ENCODE measurements at places on chromosomes 5 and 9.

DNA sequence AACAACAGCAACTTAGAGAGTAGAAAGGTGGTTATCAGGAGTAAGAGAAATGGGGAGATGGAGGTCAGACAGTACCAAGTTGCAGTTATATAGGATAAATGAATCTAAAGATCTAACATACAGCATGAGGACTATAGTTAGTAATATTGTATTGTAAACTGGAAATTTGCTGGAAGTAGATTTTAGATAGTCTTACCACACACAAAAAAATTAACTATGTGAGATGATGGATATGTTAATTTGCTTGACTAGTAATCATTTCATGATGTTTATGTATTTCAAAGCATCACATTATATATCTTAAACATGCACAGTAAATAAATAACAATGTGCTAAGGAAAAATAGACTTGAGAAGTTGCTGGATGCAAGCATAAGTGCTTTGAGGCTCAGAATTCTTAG, 622.1 kb downstream of the CCDC171 start:
- DNase-seq = no peak

- no peak for DNase-seq
Observed at GRCh38 chr5:104913841-104914281, 1351.3 kb upstream of the NUDT12 start.

DNA sequence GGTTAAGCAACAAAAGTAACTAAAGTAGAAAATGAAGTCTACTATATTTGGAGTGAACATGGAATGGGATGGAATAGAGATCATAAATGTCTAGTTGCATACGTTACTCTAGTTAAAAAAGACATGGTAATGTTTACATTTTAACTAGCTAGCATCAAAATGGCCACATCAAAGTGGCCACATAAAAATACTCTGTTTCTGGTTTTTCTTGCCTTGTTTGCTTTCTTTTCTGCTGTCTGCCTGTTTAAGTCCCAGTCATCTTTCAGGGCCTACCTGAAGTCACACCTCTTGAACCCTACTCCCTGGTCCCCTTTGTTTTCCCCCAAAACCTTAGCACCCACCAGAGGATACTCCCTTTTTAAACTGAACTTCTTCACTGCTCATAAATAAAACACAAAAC, 6.4 kb upstream of the KIF2A start:
- DNase-seq = no peak

- DNase-seq = no peak
Observed at GRCh38 chr5:79133121-79133656, 21.6 kb downstream of the BHMT start.

DNA sequence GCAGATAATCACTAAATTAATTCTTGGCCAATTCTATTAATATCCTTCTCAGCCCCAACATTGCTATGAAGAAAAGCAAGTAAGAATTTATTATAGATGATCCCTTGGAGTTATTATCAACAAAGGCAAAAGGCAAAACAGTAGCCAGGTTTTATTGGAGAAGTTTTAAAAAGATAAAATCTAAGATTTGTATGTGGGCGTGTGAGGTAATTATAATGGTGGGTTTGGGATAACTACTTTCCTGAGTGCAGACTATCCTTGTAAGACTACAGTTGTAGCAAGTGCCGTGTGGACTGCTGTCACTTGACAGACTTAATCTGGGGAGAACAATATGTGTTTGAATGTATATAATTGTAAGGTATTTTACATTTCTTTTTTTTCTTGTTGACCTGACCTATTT, 23.2 kb downstream of the SLC31A1 start:
- no peak for DNase-seq

- no peak for DNase-seq
Observed at GRCh38 chr5:180212363-180213255, 3.6 kb upstream of the RASGEF1C start.

- DNase-seq = no peak
Observed at GRCh38 chr9:136013524-136014034, 52.4 kb upstream of the UBAC1 start.

DNA sequence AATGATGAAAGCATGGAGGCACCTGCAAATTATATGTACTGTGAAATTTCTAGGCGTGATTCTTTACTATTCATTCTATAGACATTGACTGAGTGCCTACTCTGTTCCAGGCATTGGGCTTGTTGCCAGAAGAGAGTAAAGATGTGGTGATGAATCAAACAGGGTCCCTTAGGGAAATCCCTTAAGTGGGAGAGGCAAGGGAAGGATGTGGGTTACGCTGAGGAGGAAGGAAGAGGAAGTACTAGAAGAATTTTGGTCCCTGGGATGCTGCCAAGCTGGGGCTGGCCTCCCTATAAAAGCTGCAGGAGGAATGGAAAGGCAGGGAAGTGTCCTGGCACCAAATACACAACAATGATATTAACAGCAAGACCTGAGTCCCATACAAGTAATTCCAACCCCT, 76.7 kb upstream of the SPOCK1 start:
- DNase-seq = no peak

DNA sequence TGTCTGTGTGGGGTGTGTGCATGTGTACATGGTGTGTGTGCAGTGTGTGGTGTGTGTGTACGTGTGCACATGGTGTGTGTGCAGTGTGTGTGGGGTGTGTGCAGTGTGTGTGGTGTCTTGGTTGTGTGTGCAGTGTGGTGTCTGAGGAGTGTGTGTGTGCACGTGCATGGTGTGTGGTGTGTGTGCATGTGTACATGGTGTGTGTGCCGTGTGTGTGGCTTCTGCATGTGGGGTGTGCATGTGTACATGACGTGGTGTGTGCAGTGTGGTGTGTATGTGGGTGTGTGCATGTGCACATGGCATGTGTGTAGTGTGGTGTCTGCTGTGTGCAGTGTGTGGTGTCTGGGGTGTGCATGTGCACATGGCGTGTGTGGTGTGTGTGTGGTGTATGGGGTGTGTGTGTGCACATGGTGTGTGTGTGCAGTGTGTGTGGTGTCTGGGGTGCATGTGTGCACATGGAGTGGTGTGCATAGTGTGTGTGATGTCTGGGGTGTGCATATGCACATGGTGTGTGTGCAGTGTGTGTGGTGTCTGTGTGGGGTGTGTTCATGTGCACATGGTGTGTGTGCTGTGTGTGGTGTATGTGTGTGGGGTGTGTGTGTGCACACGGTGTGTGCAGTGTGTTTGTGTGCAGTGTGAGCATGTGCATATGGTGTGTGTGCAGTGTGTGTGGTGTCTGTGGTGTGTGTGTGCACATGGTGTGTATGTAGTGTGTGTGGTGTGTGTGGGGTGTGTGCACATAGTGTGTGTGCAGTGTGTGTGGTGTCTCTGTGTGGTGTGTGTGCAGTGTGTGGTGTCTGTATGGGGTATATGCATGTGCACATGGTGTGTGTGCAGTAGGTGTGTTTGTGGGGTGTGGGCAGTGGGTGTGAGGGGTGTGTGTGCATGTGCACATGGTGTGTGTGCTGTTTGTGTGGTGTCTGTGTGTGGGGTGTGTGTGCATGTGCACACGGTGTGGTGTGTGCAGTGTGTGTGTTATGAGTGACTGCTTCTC, 40.6 kb upstream of the ZNG1F start:
- DNase-seq = no peak

DNA sequence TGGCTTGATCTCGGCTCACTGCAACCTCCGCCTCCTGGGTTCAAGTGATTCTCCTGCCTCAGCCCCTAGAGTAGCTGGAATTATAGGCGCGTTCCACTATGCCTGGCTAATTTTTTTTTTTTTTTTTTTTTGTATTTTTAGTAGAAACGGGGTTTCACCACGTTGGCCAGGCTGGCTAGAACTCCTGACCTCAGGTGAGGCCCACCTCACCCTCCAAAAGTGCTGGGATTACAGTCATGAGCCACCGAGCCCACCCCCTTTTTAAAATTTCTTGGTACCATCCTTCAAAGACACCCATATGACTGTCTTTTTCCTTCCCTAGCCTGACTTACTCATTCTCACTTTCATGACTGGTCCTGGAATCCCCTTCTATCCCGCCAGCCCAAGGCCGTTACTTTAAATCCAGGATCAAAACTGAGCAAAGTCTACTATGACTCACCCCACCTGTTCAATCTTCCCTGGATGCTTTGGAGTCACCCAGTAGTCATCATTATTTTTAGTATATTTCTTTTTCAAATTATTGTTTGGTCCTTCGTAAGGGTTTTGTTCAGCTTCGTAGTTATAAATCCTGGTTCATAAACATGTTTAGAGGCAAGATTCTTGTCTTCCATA, 1.2 kb upstream of the TBCA start:
- DNase-seq = no peak

DNA sequence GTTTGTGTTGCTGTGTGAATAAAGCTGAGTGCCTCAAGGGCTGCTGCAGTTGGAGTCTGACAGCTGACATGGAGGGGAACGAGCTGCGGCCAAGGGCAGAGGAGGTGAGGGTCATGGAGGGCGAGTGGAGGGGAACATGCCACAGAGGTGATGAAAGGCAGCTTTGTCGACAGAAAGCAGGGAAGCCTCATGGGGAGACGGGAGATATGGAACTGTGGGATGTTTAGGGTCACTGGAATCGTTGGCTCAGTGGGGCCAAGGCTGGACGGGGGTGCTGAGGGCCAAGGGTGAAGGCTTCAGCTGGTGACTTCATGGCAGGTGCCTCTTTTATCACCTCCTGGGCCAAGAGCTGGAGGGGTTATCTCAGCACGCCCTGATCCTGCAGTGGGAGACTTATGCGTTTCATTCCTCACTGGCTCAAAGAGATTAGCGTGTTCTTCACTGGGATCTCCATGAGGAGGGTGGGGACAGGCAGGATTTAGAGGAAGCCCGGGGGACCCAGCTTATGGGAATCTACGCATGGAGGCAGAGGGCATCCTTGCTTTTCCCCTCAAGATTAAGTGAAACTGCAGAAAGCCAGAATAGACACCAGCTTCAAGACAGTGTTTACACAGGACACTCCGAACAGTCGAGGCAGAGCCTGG, 42.2 kb downstream of the FAM240B start:
- DNase-seq = no peak

GRCh38 chr9:115717711-115718173, 435.8 kb upstream of the PAPPA start:
- no peak for DNase-seq

- peak; percentile 65 for DNase-seq
Observed at GRCh38 chr9:110183208-110184145, 24.5 kb downstream of the C9orf152 start.

- no peak for DNase-seq
Observed at GRCh38 chr9:30732060-30732459, 1652.4 kb upstream of the ACO1 start.

DNA sequence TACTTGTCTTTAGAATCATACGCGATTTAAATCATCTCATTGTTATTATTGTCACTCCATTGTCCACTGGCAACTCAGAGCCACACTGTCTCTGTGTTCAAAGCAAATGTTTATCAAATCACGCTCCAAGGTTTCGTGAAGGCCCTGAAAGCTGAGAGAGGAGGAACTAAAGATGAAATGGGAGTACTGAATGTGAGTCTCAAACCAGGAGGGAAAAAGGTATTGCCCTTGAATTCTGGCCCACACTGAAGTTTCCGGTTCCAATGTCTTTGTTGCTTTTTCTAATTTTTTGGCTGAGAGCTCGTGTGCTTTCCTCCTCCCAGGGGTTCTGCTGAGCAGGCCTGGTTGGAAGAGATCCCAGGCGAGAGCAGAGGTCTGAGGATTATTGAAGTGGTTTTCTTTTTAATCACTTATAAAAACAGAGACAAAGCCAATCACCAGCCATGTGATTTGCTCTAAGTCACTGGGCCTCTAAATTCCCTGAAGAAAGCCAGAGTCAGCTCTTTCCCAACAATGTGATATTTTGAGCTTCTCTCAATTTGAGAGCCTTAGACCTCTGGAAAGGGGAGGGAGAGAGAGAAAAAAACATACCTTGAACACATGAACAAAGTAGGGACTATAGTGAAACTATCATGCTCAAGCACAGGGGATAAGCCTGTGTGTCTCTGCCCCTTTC, 420.8 kb upstream of the GRAMD2B start:
- no peak for DNase-seq

GRCh38 chr5:16819522-16820167, 116.4 kb downstream of the MYO10 start:
- DNase-seq = no peak

- DNase-seq = no peak
Observed at GRCh38 chr5:149135536-149136201, 5.6 kb upstream of the ABLIM3 start.

GRCh38 chr5:15020736-15021135, 149.2 kb upstream of the ANKH start:
- no peak for DNase-seq

- DNase-seq = no peak
Observed at GRCh38 chr9:17082343-17083064, 52.3 kb upstream of the CNTLN start.

DNA sequence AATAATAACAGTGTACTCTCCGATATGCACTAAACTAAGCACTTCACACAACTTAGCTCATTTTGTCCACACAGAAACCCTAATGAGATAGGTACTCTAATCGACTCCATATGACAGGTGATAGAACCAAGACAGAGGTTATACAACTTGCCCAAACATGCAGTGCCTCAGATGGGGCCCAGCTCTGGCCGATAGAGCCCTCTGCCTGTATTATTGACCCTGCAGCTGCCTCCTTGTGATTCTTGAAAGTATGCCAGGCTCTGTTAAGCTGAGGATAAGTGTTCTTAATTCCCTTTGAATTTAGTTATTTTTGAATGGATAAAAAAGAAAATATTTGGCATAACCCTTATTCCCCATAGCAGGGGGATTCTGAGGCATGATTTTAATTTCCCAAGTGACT, 78.5 kb downstream of the HMHB1 start:
- no peak for DNase-seq

Data from NCI-H524 treated with DMSO at 0.1 percent for 48 hours (cell line).